Kidney epithelial cell (primary cell): ENCODE measurements at places on chromosomes 1 and 21.

DNA sequence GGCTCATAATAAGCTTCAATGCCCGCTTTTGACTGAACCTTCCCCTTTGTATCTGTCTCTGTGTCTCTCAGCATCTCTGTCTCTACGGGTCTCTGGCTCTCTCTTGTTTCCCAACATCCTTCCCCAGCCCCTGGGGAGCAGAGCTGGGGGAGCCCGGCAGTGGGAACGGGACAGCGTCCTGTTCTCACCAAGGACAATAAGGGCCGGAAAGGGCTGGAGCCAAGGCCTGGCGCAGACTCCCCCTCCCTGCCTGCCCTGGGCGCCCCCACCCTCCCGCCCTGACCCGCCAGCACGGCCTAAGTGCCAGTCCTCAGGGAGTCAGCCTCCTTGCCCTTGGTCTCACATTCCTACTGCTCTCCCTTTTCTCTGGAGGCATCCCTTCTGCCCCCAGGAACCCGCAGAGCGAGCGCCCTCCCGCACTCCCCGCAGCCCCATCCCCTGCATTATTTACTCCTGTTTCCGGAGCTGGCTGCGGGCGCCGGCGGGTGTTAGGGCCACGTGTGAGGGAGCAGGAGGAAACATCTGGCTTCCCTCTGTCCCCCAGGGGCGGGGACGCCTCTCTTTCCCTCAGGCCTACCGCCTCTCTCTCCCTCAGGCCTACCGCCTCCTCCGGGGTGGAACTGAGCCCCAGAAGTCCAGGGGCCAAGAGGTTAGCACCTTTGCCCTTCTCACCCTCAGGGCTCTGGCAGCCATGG is 6.5 kb downstream of the KRTCAP2 start:
- no peak for DNase-seq

DNA sequence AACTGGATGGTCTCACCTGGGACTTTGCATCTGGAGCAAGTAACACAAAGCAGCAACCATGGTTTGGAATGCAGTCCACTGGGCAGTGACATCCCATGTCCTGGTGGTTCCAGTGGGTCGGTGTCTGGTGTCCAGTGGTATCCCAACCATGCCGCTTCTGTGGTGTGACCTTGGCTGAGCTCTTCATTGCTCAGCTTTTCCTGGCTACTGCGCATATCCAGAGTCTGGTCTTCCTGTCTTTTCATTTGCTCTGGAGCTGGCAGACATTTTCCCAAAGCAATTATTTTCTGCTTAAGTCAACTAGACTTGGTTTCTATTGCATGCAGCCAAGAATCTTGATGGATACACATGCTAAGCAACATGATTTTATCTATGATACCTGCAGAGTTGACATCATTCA is 28.4 kb upstream of the CD2 start:
- DNase-seq, result no peak

DNA sequence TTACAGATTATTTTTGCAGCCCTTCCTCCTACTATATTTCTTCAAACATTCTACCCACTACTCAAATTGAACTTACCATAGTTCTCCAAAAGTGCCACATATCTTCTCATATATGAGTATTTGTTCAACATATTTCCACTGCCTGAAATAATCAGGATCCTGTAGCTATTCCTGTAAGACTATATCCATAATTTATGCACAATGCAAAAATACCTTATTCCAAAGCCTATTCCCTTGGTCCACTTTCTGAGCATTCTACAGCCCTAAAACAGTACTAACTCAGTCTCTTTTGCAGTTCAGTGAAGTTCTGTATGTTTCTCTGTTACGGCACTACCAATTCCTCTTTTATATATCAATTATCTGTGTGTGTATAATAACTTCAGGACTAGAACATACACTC is 1283.7 kb upstream of the ADGRL2 start:
- no peak for DNase-seq

- no peak for DNase-seq
Measured at GRCh38 chr1:32228771-32229170, 6.6 kb downstream of the EIF3I start.

DNA sequence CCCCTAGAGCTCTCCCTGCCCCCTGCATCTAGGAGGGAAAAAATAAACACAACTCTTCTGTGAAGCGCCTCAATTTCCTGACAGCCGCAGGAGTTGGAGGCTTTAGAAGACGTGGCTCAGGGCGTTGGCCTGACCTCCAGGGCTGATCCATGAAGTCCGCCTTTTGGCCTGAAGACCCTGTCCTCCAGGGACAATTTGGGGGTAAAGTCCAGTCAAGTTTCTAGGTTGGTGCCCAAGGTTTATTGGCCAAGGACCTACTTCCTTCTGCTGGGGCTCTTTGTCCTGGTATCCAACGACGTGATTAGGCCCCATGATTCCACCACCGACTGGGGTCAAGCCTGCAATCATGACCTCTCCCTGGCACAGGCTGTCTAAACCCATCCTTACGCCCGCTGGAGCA is 54.9 kb downstream of the PTPRF start:
- DNase-seq, result no peak

GRCh38 chr1:37567023-37567422 is 10.3 kb downstream of the DNALI1 start:
- no peak for DNase-seq

- no peak for DNase-seq
Measured at GRCh38 chr1:173410794-173411236, 66.3 kb upstream of the PRDX6 start.

- DNase-seq, result no peak
Measured at GRCh38 chr1:109923131-109923945, 12.7 kb downstream of the CSF1 start.

GRCh38 chr1:44321466-44321865 is 33.6 kb downstream of the ERI3 start:
- DNase-seq, result no peak

GRCh38 chr1:97691325-97691724 is 229.5 kb downstream of the DPYD start:
- DNase-seq, result no peak

DNA sequence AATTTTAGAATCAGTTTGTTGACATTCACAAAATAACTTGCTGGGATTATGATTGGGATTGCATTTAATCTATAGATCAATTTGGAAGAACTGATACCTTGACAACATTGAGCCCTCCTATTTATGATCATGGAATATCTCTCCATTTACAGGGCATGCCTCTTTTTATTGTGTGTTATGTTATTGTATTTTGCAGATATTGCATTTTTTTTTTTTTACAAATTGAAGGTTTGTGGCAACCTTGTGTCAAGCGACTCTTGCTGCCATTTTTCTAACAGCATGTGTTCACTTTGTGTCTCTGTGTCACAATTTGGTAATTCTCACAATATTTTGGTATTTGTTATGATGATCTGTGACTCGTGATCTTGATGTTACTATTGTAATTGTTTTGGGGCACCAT is 46.3 kb downstream of the EDARADD start:
- DNase-seq, result no peak

GRCh38 chr1:227920426-227920825 is 27.3 kb downstream of the WNT9A start:
- DNase-seq, result no peak

DNA sequence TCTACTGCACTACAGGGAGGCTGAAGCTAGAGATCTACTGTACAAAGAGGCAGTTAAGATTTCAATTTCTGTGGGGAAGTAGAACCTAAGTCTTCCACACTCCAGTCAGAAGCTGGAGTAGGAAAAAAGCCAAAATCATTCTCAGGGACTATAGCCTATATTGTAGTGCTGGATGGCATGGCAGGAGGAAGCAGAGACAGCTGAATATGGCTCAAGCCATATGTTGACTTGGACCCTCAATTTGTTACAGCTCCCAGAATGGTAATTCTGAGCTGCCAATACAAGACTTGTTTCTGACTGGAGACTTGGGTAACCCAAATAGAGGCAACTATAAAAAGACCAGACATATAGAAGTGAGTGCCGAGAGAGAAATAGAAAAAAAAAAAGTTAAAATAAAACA is 200.6 kb downstream of the PTBP2 start:
- no peak for DNase-seq

DNA sequence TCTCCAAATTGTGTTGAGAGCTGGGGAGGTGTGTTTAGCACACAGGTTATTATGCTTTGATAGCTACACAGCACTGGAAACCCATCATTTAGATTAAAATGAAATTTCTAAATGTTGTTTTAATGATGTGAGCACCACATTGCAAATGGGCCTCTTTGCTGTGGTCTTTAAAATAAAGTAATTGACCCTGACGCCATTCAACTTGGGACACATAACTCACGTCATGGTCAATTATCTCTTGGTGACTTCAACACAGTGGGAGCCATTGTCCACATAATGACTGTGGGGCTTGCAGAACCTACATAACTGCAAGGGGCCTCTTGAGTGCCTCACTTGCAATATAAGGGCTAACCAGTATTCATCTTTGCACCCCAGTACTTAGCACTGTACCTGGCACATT is 280.4 kb downstream of the HLX start:
- no peak for DNase-seq

GRCh38 chr1:106554294-106554693 is 502.2 kb upstream of the PRMT6 start:
- no peak for DNase-seq

GRCh38 chr1:161258439-161259344 is at the start of gene PCP4L1:
Gene PCP4L1 (plus strand): TSS chr1:161258745. CDS start chr1:161258975, 230 bp downstream.
- no peak for DNase-seq

DNA sequence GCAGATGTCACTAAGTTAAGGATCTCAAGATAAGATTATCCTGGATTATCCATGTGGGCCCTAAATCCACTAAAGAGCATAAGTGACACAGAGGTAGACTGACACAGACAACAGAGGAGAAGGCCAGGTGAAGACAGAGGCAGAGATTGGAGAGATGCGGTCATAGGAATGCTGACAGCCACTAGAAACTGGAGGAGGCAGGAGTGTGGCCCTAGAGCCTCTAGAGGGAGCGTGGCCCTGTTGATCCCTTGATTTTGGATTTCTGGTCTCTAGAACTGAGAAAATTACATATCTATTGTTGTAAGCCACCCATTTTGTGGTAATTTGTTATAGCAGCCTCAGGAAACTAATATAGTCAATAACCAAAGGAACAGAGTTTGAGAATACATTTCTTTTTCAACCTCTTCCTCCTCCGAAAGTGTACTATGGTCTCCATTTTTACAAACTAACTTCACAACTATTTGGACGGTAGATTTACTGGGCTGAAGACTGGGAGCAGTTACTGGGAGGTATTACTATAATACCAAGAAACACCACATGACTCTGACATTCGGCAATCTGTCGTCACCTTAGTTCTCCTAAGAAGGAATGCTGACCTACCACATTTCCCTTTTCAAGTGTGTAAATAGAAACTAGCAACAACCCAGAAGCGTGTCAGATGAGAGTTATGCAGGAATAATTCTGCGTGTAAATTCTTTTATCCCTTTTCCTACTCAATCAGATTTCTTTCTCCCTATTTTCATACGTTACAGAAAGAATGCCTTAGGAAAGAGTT is 116.0 kb upstream of the ZNHIT6 start:
- no peak for DNase-seq

DNA sequence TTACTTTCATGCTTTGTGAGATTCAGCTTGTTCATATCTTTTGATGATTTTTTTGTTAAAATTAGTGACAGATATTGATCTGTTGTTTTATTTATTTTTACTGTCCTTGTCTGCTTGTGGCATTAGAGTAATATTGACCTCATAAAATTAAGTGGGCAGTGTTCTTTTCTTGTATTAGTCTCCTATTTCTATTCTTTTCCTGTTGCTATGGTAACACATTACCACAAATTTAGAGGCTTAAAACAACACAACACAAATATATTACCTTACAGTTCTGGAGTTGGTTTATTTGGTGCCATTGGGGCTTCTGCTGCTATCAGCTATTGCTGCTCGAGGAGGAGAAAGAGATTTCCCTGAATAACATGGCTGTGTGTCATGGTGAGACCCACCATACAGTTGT is 135.7 kb downstream of the C1orf94 start:
- no peak for DNase-seq

GRCh38 chr1:219875860-219876259 is 52.5 kb downstream of the SLC30A10 start:
- DNase-seq, result no peak

- DNase-seq, result peak; percentile 12
Measured at GRCh38 chr1:113057006-113057405, 16.0 kb upstream of the LRIG2 start.

GRCh38 chr1:7393136-7393535 is 378.0 kb upstream of the VAMP3 start:
- DNase-seq, result no peak
